ENCODE measurements at places on chromosomes 12 and 14.

GRCh38 chr12:63897931-63898330 is 53.4 kb downstream of the SRGAP1 start:
- DNase-seq: no peak

GRCh38 chr12:89451841-89452251 is 72.8 kb downstream of the GALNT4 start:
- DNase-seq: no peak

DNA sequence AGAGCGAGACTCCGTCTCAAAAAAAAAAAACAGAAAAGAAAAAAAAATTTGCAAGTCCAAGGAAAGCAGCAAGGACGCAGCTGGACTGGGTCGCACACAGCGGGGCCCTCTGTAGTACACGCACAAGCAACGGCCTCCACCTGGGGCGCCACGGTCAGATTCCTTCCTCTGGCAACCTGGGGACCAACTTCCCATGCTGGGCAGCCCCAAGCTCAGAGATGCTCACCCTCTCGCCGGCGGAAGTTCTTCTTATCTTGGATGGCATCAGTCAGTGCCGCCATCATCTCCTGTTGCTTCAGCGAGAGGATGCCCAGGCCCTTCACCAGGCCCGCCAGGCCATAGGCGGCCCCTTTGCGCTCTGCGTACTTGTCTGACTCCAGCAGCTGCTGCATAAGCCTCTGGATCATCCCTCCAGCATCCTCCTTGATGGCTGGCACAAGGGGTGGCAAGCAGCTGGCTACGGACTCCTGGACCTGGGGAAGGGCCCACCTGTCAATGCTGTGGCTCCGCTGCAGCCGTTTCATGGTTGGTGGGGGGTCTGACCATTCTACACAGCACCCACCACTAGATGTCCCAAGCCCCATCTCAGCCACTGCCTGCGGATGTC is 34.5 kb upstream of the RAB35 start:
- DNase-seq: no peak

DNA sequence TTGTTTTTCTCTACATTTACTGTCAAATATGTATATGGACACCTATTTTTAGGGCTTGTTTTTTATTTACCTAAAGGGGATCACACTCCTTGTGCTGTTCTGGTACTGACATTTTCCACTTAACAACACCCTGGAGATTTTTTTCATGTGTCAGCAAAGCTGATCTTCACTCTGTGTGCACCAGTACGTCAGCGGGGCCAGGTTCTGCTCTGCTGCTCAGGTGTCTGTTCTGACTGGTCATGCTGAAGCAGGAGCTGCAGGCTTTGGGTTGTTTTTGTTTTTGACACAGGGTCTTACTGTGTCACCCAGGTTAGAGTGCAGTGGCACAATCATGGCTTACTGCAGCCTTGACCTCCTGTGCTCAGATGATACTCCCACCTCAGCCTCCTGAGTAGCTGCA is 81.9 kb upstream of the CCND2 start:
- no peak for DNase-seq

- DNase-seq: no peak
Observed at GRCh38 chr14:91167380-91167770, 53.5 kb downstream of the DGLUCY start.
